Smooth muscle cell of trachea (primary cell): ENCODE measurements at places on chromosomes 13 and 19. TPM values are rescaled to one million over a fixed set of nuclear protein-coding genes. Genes with fewer than 3 reads are reported as not detected.

MEIOSIN gene
- total RNA-seq: not detected in 2 replicates

FGF9 gene
- total RNA-seq: not detected in 2 replicates

GALP gene
- total RNA-seq: not detected in 2 replicates

RXFP2 gene
- total RNA-seq: not detected in 2 replicates

SYT5 gene
- total RNA-seq: 0.15 and 0.17 TPM in 2 replicates

ZNF528 gene
- total RNA-seq: 30.4 and 38.3 TPM in 2 replicates

PRRG2 gene
- 0.29 and 1.2 TPM in 2 replicates for total RNA-seq

DENND1C gene
- not detected in 2 replicates for total RNA-seq

ONECUT3 gene
- total RNA-seq: under 0.01 TPM in 1 of 2 replicates, not detected in the other

AP1M2 gene
- total RNA-seq: not detected in 2 replicates
